ENCODE measurements at places on chromosomes 7 and 10.

- DNase-seq = no peak
Observed at GRCh38 chr7:30202671-30203070, 67.9 kb downstream of the MTURN start.

DNA sequence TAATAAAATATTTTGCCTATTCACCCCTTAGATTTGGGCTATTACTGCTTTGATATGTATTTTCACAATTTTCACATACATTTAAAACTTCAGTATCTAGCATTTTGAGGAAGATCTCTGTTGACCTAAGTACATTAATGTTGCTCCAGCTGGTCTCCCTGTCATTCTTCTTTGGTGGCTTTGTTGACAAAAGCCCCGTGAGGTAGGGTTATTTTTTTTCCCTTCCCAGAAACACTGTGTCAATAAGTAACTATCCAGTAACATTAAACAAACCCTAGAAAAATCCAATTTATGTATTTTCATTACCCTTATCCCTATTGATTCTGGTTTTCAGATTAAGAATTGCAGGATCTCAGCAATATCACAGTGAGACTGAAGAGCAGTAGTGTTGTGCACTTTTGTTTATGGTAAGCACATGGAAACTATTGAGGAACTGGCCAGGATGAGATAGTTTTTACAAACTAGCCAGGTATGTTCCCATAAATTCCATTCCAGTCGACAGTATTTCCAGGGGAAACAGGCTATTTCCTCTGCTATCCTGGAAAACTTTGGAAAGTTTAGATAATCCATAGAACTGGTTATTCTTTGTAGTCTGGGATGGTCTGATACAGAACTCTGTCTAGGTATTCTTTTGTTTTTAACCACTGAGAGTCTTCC lies 198.2 kb downstream of the PON1 start:
- DNase-seq = no peak

GRCh38 chr10:77531441-77532001 lies 106.1 kb downstream of the KCNMA1 start:
- no peak for DNase-seq

GRCh38 chr10:88920198-88920597 lies 32.4 kb downstream of the ACTA2 start:
- no peak for DNase-seq

All from AG09309 (cell line).